ENCODE measurements at places on chromosomes 2 and 18. TPM values are rescaled to one million over a fixed set of nuclear protein-coding genes. Genes with fewer than 3 reads are reported as not detected.

RAB27B gene
- total RNA-seq = 5.8 TPM

NAT8 gene
- total RNA-seq = not detected

IMPACT gene
- 17.9 TPM for total RNA-seq

GRCh38 chr2:27723372-27724144 is 48.0 kb upstream of the MRPL33 start:
- no peak overlapping the region for H3K4me3 ChIP-seq
- H3K4me1 ChIP-seq = no peaks in the 10 kb centered on the region
- H3K27ac ChIP-seq = no peak overlapping the region
- no peaks in the 10 kb centered on the region for H3K27me3 ChIP-seq
- no peaks in the 10 kb centered on the region for H3K36me3 ChIP-seq

DNA sequence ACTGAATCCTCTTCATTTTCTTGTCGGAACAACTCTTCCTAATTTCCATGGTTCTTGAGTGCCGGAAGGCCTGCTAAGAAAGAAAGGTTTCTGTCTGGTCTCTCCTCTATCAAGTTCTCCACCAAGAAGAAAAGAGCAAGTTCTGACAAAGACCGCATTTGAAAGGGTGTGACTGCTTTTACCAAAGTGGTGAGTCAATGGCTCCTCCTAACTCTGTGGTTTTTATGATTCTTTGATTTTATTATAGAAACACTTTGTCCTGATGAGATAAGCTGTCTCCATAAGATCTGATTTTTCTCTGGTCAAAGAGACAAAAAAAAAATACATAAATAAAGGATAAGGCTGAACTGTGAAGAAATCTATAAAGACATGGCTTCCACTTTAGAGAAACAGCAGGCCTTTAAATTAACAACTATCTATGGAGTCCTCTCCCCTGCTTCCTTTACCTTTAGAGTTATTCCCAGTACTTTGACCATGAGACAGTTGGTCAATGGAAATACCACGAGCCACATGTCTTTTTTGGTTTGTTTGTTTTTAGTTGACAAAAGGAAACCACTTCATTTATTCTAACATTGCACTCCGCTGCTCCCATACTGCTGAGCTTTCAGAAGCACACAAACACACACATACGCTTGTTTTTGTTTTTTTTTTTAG is 67.7 kb downstream of the REL start:
- no peaks in the 10 kb centered on the region for H3K27me3 ChIP-seq
- H3K27ac ChIP-seq = no peak overlapping the region
- no peak overlapping the region for H3K4me3 ChIP-seq
- H3K36me3 ChIP-seq = no peaks in the 10 kb centered on the region
- no peaks in the 10 kb centered on the region for H3K4me1 ChIP-seq
- DNase-seq = no peak

GRCh38 chr18:31199190-31199769 is 36.6 kb upstream of the DSC1 start:
- H3K27me3 ChIP-seq = no peaks in the 10 kb centered on the region
- H3K27ac ChIP-seq = no peak overlapping the region
- H3K4me3 ChIP-seq = no peak overlapping the region
- DNase-seq = no peak

DNA sequence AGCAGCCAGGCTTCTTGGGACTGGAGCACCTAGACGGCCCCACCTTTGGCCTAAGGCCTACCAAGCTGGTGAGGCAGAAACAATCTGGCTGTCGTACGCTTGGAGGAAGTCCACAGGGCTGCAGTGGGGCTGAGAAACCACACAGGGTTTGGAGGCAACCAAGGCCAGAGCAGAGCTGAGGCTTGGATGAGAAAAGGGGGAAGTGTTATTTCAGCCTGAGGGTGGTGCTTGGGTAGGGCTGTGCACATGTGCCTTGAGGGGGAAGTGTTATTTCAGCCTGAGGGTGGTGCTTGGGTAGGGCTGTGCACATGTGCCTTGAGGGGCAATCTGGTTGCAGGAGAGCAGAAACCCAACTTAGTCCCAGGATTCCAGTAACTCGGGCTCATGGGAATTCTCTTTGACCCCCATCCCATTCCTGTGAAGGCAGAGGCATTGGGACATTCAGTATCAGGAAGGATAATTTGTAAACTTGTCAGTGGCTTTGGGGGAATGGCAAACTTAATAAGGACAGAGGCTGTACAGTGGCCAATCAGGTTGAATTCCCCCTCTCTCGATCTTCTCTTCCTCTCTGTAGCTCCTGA is 971 bp upstream of the FBXO41 start:
- H3K36me3 ChIP-seq = no peaks in the 10 kb centered on the region
- DNase-seq = no peak
- no peak overlapping the region for H3K27ac ChIP-seq
- H3K4me1 ChIP-seq = no peaks in the 10 kb centered on the region
- no peak overlapping the region for H3K4me3 ChIP-seq

- no peaks in the 10 kb centered on the region for H3K4me1 ChIP-seq
- no peak overlapping the region for H3K4me3 ChIP-seq
- no peak overlapping the region for H3K27ac ChIP-seq
- H3K27me3 ChIP-seq = no peaks in the 10 kb centered on the region
Observed at GRCh38 chr2:238868067-238868524, 20.2 kb downstream of the TWIST2 start.

DNA sequence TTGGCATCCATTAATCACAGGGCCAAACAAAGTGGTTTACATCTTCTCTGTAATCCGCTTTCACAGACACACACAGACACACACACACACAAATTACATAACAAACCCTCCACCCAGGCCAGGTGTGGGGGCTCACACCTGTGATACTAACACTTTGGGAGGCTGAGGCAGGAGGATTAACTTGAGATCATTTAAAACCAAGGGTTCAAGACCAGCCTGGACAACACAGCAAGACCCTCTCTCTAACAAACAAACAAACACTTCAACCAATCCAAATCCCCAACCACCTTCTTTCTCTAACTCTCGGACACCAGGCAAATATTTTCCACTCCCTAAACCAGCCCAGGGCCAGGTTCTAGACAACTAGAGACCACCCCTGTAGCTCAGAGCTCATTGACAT is 79.5 kb upstream of the XPO1 start:
- no peak overlapping the region for H3K4me3 ChIP-seq
- no peak overlapping the region for H3K27ac ChIP-seq
- no peaks in the 10 kb centered on the region for H3K27me3 ChIP-seq
- H3K36me3 ChIP-seq = no peaks in the 10 kb centered on the region
- no peaks in the 10 kb centered on the region for H3K4me1 ChIP-seq
- no peak for DNase-seq

- no peak overlapping the region for H3K27ac ChIP-seq
- no peaks in the 10 kb centered on the region for H3K27me3 ChIP-seq
- H3K4me3 ChIP-seq = no peak overlapping the region
- no peaks in the 10 kb centered on the region for H3K36me3 ChIP-seq
- DNase-seq = no peak
- peaks cover 5% of the 10 kb centered on the region for H3K4me1 ChIP-seq
Observed at GRCh38 chr2:17515652-17516051, 2.6 kb downstream of the RAD51AP2 start.

DNA sequence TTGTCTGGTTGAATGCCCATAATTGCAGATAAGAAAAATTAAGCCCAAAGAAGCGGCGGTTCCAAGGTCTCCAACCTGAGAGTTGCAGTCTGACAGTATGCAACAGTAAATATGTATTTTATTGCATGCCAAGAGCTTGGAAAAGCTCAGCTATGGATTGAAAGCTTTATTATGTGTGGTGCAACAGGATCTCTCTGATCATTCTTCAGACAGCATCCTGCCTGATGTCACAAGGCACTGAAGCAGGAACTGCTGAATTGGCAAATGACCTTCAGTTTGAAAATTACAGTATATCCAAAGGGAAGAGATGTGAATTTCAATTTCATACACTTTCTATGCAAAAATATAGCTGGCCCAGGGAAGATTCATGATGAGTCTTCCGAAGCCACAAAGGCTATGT is 42.5 kb downstream of the DOCK10 start:
- H3K36me3 ChIP-seq = no peaks in the 10 kb centered on the region
- no peaks in the 10 kb centered on the region for H3K4me1 ChIP-seq
- DNase-seq = no peak

DNA sequence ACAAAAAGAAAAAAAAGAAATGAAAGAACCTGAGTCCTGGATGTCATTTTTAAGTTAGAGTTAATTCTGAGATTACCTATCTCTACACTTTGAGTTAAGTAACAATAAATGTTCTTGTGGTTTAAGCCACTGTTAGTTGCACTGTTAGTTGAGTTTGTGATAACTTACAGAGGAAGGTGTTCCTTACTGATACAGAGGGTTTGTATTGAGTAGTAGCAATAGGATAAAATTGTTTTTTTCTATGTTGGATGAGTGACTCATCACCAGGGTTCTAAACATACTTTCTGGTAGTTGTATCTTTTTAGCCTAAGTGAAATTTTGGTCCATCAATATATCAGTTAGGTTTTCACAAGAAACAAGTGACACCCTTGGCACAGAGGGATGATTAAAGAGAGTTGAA is 4.0 kb upstream of the LCLAT1 start:
- no peak for DNase-seq
- H3K4me1 ChIP-seq = peaks cover under 1% of the 10 kb centered on the region
- H3K27me3 ChIP-seq = no peaks in the 10 kb centered on the region
- no peaks in the 10 kb centered on the region for H3K36me3 ChIP-seq
